Kidney (tissue), 22 donors: ENCODE measurements at places on chromosomes 4 and X. TPM values are rescaled to one million over a fixed set of nuclear protein-coding genes. Genes with fewer than 3 reads are reported as not detected.

The STK32B gene
- 18.1 TPM for polyA plus RNA-seq

The FRMPD3 gene
- polyA plus RNA-seq: not detected

DNA sequence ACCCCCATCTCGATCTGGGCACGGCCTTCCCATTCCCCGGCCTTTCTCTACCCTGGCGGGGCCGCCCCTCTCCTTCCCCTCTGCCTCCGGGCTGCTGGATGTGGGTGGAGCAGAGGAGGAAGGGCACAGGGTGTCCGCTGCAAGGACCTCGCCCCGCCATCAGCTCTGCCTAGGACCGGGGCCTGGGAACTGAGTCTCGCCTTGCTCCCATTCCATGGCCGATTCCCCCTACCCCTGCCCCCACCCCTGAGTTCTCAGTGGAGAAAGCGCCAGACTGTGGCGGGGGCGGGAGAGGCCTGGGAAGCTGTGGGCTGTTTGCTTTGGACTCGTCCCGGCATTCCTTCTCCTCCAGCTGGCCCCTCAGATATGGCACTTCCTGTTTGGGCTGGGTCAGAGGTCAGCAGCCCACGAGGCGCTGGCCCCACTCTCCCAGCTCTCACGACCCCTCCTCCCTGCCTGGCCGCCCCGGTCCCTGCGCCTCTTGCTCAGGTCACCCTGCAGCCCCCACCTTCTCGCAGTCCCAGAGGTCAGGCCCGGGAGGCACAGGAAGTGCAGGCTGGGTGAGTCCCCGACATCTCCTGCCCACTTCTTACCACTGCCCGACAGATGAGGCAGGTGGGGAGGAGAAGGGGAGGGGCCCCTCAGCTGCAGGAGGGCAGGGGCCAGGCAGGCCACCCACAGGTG is 6.4 kb upstream of the BGN start:
- peak; percentile 84 for DNase-seq
- peaks cover 13% of the 10 kb centered on the region for H3K4me1 ChIP-seq
- H3K36me3 ChIP-seq: no peaks in the 10 kb centered on the region
- peak overlapping the region; percentile 43 for H3K27ac ChIP-seq
- H3K4me3 ChIP-seq: no peak overlapping the region

DNA sequence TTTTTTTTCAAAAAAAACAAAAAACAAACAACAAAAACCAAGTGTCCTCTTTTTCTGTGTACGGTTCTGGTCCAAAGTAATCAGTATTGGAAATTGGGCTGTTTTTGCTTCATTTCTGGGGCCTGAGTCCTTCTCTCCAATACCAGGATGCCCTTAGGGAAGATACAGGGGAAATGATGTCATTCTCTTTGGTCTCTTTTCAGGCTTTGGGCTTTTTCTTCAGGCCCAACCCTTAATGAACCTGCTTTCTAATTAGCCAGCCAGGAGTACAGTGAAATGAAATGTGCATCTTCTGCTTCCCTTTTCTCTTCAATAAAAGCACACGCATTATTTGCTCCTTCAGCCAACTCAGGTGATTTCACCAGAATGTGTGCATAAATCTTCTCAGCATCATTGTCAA is 52.6 kb upstream of the RBPJ start:
- no peaks in the 10 kb centered on the region for H3K4me1 ChIP-seq
- H3K27me3 ChIP-seq: no peaks in the 10 kb centered on the region
- no peak for DNase-seq
- no peak overlapping the region for H3K4me3 ChIP-seq
- H3K36me3 ChIP-seq: no peaks in the 10 kb centered on the region

GRCh38 chr4:6449746-6450369 is 22.6 kb downstream of the PPP2R2C start:
- no peak for DNase-seq
- H3K27me3 ChIP-seq: no peaks in the 10 kb centered on the region
- no peaks in the 10 kb centered on the region for H3K36me3 ChIP-seq
- no peaks in the 10 kb centered on the region for H3K4me1 ChIP-seq
- no peak overlapping the region for H3K4me3 ChIP-seq

GRCh38 chr4:37670249-37670648 is 15.9 kb downstream of the RELL1 start:
- H3K4me1 ChIP-seq: peaks cover 37% of the 10 kb centered on the region
- no peak overlapping the region for H3K4me3 ChIP-seq
- H3K36me3 ChIP-seq: no peaks in the 10 kb centered on the region
- no peak for DNase-seq
- no peaks in the 10 kb centered on the region for H3K27me3 ChIP-seq
- H3K27ac ChIP-seq: no peak overlapping the region

- H3K27ac ChIP-seq: no peak overlapping the region
- DNase-seq: no peak
- peaks cover 8% of the 10 kb centered on the region for H3K4me1 ChIP-seq
- H3K27me3 ChIP-seq: no peaks in the 10 kb centered on the region
- peaks cover 4% of the 10 kb centered on the region for H3K36me3 ChIP-seq
- H3K4me3 ChIP-seq: no peak overlapping the region
These were observed 169.2 kb downstream of the AFAP1 start for GRCh38 chr4:7770224-7771050.
